H1 (cell line): ENCODE measurements at places on chromosomes 5 and 9.
A peak's percentile ranks its signal among the peaks of the same experiment; 100 is the strongest.

- peak; percentile 92 for DNase-seq
These were observed 470.6 kb downstream of the PRDM9 start for GRCh38 chr5:23977997-23978396.

- DNase-seq: no peak
These were observed 11.2 kb upstream of the ENC1 start for GRCh38 chr5:74651710-74652109.

GRCh38 chr5:63687854-63688516, 274.3 kb downstream of the HTR1A start:
- DNase-seq: no peak

GRCh38 chr9:489198-490197, 274.8 kb downstream of the DOCK8 start:
- DNase-seq: no peak

DNA sequence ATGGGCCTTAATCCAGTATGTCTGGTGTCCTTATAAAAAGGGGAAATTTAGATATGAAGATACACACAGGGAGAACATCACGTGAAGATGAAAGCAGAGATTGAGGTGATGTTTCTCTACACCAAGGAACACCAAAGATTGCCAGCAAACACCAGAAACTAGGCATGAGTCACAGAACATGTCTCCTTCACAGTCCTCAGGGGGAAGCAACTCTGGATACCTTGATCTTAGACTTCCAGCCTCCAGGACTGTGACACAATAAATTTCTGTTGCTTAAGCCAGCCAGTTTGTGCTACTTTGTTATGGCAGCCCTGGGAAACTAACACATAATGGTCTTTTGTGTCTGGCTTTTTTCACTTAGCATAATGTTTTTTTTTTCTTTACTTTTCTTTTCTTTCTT, 41.2 kb upstream of the STRBP start:
- no peak for DNase-seq
